ENCODE measurements at places on chromosomes 2 and 18.

DNA sequence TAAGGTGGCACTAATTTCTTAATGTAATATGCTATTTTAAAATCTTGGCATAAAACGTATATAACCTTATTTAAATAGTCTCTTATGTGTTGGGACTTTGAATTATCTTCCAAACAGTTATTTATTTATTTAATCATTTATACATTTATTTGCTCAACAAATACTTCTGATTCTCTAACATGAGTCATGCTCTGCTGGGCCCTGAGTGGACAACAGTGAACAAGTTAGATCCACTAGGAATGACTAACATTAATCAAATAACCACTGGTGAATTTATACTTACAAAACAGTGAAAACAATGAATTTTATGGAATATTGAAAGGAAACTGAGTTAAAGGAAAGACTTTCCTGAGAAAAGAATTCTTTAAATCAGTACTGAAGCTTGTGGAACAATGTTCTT, 1257.2 kb upstream of the CHAC2 start:
- DNase-seq, result no peak

DNA sequence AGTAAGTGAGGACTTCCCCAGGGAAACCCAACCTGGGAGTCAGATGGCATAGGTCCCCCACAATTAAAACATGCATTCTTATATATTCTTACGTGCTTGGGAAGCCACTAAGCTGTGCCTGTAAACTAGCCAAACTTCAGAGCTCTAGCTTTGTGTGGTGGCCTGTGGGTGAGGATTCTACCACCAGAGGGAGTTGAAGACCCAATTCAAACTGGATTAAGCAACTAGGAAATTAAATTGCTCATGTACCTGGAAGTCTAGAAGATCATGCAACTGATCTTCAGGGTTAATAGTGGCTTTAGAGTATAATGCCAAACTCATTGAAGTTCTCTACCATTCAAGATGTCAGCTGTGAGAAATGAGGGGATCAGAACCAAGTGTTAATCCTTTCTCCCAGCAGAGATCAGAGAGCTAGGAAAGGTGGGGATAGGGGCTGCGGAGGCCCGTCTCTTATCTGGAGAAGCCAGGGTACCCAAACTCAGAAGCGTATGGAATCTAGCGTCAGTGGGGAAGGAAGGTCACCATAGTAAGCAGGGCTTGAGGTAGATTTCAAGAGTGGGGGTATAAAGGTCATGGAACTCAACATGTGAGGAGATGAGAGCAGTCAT, 53.2 kb upstream of the CCDC85A start:
- DNase-seq, result peak; percentile 45

- no peak for DNase-seq
Observed at GRCh38 chr2:106026271-106027190, 167.6 kb downstream of the UXS1 start.

- no peak for DNase-seq
Observed at GRCh38 chr2:169173876-169174275, 104.5 kb downstream of the DHRS9 start.

DNA sequence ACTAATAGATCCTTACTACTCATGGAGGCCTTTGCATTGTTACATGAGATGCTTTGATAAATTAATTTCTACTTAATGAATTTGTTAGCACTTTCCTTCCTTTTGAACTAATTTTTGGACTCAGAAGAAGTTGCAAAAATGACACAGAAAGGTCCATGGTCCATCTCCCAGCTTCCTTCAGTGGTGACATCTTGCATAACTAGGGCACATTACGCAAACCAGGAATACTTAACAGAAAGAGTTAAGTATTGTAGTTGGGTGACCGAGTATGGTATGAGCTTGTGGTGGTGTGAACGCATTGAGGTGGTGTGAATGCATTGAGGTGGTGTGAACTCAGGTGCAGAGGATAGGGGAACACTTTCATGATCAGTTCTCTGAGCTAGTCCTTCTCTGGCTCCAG, 151.1 kb upstream of the TWIST2 start:
- DNase-seq, result no peak

- no peak for DNase-seq
Observed at GRCh38 chr2:20184067-20184938, 40.6 kb downstream of the SDC1 start.

DNA sequence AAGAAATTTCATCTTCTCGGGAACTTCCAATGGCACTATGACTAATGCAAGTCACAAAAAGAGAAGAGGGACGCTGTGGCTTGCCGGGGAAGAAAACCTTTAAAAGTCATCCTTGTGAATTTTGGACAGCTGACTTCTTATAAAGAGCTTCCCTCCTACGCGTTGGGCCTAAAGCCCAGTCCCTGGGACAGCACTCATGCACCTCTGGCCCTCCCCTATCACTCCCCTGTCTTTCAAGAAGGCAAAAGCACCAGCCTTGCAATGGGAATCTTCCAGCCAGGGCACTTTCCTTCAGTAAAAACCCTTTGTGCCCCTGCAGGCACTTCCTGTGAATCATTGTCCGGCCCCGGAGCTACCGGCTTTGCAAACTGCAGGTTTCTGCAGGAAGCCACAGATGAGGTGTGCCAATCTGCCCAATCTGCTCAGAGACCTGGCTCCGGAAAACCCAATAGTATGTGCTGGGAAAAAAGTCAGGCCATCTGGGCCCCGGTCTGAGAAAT, 7.1 kb downstream of the MREG start:
- DNase-seq, result peak; percentile 62

GRCh38 chr2:233349005-233349998, 5.0 kb upstream of the DGKD start:
- DNase-seq, result peak; percentile 81

- DNase-seq, result no peak
Observed at GRCh38 chr2:68710756-68711155, 23.9 kb upstream of the ARHGAP25 start.

GRCh38 chr2:128421861-128422311, 103.2 kb upstream of the HS6ST1 start:
- no peak for DNase-seq

- no peak for DNase-seq
Observed at GRCh38 chr2:1041012-1041805, 90.6 kb downstream of the SNTG2 start.

DNA sequence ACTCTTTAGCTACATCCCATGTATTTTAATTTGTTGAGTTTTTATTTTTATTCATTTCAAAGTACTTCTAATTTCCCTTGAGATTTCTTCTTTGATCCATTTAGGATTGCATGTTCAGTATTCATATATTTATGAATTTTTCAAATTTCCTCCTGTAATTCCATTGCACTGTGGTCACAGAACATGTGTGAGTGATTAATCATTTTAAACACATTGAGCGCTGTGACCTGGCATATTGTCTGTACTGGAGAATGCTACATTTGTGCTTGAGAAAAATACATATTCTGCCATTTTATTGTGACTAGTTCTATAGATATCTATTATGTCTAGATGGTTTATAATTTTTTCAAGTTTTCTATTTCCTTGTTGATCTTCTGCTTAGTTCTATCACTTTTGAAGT, 353.7 kb downstream of the RAD51AP2 start:
- no peak for DNase-seq

GRCh38 chr2:63764630-63765029, 77.1 kb upstream of the UGP2 start:
- DNase-seq, result no peak

GRCh38 chr2:105391763-105392662, 6.8 kb downstream of the FHL2 start:
- no peak for DNase-seq

DNA sequence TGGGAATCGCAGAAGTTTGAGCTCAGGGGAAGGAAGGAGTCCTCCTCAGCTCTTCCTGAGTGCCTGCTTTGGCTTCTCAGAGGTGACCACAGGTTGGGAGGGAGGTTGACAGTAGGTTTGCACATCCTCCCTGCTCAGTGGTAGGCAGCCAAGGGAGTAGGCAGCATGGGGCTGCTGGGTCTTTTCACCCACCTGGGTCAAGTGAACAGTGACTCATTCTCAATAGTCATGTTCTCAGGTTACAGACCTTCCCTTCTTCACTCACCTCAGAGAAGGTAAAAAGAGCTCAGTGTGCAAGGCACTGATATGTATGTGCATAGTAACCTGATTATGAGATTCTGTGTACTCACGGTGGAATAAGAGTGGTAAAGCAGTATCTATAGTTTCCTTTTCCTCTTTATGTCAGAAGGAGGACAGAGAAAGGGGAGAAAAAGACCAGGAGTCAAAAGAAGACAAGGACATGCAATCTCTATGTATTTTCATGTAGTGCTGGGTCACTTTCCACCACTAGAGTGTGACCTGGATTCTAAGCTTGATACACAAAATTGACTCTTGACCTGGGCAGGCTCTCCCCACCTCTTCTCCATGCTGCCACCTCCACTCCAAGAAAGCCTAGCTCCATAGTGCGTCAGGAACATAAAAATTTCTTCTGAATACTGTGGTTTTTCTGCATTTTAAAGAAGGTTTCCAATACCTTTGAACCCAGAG, 36.5 kb upstream of the ASNSD1 start:
- no peak for DNase-seq

GRCh38 chr2:173214213-173214612, 138.6 kb downstream of the MAP3K20 start:
- DNase-seq, result peak; percentile 53

- DNase-seq, result no peak
Observed at GRCh38 chr2:8258406-8258805, 423.4 kb upstream of the ID2 start.

DNA sequence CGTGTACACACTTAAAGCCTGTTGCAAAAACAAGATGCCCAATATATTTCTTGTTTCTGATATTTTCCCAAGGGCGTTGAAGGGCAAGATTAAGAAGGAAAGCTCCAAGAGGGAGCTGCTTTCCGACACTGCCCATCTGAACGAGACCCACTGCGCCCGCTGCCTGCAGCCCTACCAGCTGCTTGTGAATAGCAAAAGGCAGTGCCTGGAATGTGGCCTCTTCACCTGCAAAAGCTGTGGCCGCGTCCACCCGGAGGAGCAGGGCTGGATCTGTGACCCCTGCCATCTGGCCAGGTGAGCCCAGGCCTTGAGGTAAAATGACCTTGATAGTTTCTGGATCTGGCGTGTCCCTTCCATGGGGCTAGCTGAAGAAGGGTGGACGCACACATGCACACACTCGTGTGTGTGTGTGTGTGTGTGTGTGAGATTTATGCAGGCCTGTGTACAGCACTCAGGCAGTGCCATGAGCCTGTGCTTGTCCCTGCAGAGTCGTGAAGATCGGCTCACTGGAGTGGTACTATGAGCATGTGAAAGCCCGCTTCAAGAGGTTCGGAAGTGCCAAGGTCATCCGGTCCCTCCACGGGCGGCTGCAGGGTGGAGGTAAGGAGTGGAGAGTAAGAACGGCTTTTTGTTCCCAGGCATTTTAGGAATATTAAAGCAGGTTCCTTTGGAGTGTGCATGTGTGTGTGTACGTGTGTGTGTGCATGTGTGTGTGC, 23.6 kb downstream of the MLPH start:
- DNase-seq, result no peak

- no peak for DNase-seq
Observed at GRCh38 chr18:34221971-34222306, 2.8 kb downstream of the NOL4 start.

GRCh38 chr18:48123941-48124340, 193.5 kb upstream of the SMAD2 start:
- DNase-seq, result no peak

GRCh38 chr2:55936351-55936750, 12.8 kb upstream of the EFEMP1 start:
- no peak for DNase-seq

- DNase-seq, result no peak
Observed at GRCh38 chr2:190589008-190589407, 54.5 kb upstream of the NEMP2 start.

DNA sequence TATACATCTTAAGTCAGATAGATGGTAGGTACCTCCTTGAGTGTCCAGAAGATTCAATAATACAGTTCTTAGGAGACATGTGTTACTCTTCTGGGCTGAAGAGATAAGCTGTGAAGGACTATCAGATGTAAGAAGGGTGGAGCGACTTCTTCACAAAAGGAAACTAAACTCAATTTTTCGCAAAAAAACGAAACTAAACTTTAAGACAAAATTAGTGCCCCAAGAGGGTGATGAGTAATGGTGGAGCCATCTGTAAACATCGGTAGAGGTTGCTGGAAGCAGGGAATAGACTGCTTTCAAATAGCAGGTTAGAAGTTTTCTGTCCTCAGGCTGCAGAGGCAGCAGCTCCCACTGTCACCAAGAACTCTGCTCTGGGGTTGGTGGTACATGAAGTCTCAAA, 111.6 kb upstream of the TACR1 start:
- no peak for DNase-seq

DNA sequence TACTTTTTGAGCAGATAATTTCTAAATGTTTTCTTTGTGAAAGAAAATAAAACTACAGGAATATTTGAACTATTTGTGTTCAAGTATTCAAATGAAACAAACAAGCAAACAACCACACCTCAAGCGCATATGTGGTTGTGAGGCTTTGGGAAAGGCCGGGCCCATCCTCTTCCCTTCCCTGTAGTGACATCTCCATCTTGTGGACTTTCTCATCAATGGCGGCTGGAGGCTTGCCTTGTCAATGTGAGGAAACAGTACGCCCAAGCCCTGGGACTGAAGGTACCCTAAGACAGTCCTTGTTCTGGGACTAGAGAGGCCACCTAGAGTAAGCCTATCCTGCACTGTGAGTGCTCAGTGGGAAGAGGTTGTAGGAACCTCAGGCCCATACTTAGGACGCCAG, 166.8 kb downstream of the TPGS2 start:
- no peak for DNase-seq

DNA sequence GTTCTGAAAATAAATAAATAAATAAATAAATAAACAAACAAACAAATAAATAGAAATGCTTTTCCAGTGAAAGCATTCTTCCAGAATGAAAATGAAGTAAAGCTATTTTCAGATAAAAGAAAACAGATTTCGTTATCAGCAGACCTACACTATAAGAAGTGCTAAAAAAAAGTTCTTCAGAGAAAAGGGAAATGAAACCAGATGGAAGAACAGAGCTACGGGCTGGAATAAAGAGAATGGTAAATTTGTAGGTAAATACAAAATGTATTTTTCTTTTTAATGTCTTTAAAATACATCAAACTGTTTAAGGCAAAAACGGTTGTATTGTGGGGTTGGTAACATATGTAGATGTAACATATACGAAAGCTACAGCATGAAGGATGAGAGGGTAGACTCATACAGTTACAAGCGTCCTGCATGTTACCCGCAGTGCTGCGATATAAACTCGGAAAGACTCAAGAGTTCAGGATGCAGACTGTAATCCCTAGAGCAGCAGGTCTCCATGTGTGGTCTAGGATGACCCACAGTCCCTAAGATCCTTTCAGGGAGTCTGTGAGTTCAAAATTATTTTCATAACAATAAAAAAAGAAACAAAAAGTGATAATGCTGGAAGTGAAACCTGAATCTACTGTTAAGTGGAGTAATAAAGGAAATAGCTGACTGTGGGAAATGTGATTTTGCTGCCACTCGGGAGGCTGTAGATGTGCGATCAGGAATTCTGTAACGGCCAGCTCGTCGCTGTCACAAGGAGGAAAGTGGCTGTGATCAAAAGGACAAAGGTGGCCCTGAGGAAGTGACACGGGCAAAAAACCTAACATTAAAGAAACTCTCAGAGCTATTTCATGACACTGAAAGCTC, 5.3 kb upstream of the RAB12 start:
- no peak for DNase-seq

DNA sequence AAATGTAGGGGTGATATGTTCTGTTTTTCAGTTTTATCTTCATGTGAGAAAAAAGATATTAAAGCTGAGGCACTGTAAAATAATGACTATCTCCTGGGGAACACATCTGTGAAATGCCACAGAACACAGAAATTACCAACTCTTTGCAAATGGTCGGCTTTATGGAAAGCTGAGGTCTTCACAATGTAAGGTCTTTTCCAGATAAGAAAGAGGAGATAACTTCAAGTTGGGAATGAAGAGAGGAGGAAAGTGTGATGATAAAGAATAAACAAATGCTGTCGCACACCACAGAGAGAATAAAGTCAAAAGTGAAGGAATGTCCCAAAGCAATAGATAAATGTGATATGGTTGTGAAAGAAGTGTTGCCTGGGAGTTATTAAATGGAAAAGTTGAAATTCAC, 1.2 kb upstream of the ALPK2 start:
- DNase-seq, result no peak
